Femur (tissue), 1 donor: ENCODE measurements at places on chromosomes 4 and X.

- DNase-seq, result no peak
Measured at GRCh38 chr4:119264743-119265142, 52.2 kb downstream of the USP53 start.

DNA sequence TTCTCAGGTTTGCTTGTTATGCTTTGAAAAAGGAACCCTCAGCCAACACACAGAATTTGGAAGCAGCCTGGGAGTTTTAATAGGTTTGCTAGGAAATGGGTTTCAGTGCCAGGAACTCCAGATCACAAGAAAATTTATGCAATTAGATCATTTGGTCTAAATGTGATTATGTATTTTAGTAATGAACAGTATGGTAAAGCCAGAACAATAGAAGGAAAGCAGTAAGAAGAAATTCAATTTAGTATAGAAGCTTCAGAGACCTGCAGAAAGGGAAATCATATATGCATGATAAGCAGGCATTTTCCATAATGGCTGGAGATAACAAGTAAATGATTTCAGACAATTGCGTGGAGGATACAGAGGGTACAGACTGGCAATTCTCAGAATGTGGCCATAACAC lies 184.7 kb downstream of the KCNIP4 start:
- DNase-seq, result no peak

- DNase-seq, result no peak
Measured at GRCh38 chr4:123244137-123244536, 152.5 kb upstream of the SPRY1 start.

GRCh38 chrX:24479924-24480323 lies 14.8 kb downstream of the PDK3 start:
- DNase-seq, result peak; percentile 28

- no peak for DNase-seq
Measured at GRCh38 chr4:61462451-61463326, 262.6 kb downstream of the ADGRL3 start.

GRCh38 chrX:25015486-25016360 lies at the start of gene ARX:
Gene ARX, minus strand, starts transcription at chrX:25015965. Its CDS starts 228 bp downstream, at chrX:25015737.
- DNase-seq, result peak; percentile 79

- no peak for DNase-seq
Measured at GRCh38 chrX:124249345-124249744, 83.1 kb upstream of the TEX13D start.

- no peak for DNase-seq
Measured at GRCh38 chr4:175412161-175412560, 399.9 kb downstream of the GPM6A start.

- DNase-seq, result no peak
Measured at GRCh38 chrX:129655547-129656249, 942 bp upstream of the APLN start.

- peak; percentile 89 for DNase-seq
Measured at GRCh38 chrX:153476666-153477363, 6.4 kb upstream of the HAUS7 start.

GRCh38 chr4:26326791-26327190 lies 6.0 kb downstream of the RBPJ start:
- no peak for DNase-seq

DNA sequence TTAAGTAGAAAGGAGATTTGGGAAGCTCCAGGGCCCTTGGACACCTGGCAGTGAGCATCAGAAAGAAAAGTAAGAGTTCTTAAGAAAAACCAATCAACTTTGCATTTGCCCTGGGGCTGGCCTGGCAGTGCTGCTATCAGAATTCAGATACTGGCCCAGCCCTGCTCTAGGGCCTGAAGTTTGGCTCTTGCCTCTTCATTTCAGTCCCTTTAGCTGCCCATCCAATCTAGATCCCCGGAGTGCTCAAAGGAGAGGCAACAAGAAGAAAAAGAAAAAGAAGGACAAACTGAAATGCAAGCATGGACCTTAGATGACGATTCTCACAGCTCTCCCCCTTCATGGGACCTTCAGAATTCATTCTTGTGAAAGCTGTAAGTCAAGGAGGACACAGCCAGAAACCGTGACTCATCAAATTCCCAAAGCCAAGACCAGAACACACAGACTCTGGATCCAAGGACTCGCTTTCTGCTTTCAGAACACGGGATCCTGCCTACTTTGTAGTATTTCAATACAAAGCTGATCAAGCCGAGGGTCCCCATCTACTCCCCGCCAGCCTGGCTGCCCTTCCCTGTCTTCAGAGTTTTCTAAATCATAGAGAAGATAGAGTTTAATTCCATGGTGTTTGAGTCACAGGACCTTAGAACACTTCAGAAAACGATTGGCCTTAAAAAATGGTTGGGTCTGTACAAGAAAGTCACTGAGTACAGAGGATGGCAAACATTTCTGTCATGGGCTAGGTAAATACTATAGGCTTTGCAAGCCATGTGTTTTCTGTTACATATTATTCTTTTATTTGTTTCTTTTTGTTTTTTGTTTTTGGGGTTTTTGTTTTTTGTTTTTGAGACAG lies 103.7 kb downstream of the RBM47 start:
- peak; percentile 32 for DNase-seq

GRCh38 chrX:151384807-151385206 lies 12.2 kb upstream of the VMA21 start:
- DNase-seq, result peak; percentile 64

GRCh38 chr4:141028024-141028529 lies 105.2 kb downstream of the RNF150 start:
- no peak for DNase-seq

GRCh38 chr4:120977435-120977997 lies 55.0 kb upstream of the PRDM5 start:
- no peak for DNase-seq

DNA sequence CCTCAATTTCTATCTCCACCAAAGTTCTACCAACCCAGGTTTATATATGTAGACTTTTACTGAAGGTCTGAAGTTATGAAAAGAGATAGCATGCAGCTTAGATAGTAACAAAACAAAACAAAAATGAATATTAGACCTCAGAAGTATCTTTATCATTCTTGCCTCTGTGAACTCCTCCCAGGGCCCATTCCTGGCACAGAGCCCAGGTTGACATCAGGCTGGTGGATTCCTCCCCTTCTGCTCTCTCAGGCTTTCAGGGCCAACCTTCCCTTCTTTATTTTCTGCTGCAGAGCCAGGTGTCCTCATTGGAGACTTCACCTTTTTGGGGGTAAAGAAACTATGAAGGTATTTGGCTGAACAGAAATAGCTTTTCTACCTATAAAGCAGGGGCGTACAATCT lies 112.8 kb upstream of the PITX2 start:
- DNase-seq, result no peak

GRCh38 chr4:103994059-103994458 lies 274.3 kb upstream of the TACR3 start:
- DNase-seq, result no peak

- no peak for DNase-seq
Measured at GRCh38 chr4:83231620-83232076, 53.0 kb downstream of the COQ2 start.

- DNase-seq, result no peak
Measured at GRCh38 chr4:173682609-173683008, 152.6 kb upstream of the HAND2 start.

DNA sequence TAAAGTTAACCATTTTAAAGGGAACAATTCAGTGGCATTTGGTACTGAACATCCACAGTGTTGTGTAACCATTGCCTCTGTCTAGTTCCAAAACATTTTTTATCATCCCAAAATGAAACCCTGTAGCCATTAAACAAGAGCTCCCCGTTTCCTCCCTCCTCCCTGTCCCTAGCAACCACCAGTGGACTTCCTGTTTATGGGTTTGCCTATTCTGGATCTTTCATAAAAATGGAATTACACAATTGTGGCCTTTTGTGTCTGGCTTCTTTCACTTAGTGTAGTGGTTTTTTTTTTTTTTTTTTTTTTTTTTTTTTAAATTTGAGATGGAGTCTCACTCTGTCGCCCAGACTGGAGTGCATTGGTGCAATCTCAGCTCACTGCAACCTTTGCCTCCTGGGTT lies 11.6 kb downstream of the RBMX2 start:
- no peak for DNase-seq

DNA sequence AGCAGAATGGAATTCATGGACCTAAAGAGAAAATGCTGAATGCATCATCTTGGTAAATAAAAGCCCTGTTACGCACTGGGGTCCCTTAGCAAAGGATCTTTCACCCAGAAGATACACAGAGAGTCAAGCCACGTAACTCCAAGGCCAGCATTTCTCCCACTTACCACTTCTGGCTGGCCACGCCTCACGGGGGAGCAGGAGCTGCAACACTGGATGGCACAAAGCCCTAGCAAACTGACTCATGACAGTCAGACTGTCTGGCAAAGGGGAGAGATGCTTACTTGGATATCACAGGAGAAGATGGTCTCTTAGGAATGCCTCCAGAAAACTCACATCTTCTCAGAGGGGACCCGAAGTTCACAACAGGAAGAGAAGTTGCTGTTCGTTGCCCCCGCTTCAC lies 51.4 kb upstream of the BCLAF3 start:
- no peak for DNase-seq

DNA sequence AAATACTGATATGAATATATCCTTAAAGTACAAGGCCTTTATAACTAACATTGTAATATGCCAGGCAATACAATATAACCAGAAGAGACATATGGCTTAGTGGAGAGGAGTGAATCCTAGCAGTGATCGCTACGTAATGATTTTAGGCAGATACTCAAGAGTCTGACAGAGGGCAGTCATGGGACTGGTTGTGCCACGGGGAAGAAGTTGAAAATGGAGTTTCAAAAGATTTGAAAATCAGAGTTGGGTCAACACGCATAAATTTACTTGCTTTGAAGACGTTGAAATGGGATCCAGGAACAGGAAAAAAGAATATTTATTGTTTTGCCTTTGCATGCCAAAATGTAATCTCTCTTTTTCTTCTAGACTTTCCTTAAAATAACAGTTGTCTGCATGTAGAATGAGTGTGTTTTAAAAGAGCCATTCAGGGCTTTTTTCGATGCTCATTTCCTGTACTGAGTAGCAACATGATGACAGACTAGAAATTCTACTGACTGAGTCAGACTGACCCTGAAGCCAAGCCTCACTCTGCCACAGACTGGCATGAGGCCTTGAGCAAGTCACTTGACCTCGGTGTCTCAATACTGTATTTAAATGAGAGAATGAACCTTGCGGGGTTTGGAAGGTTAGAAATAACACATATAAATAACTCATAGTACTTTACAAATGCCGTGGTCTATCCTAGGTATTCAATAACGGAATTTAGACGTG lies 8.1 kb upstream of the SMS start:
- DNase-seq, result no peak

- no peak for DNase-seq
Measured at GRCh38 chr4:39631700-39632079, 7.0 kb downstream of the SMIM14 start.

DNA sequence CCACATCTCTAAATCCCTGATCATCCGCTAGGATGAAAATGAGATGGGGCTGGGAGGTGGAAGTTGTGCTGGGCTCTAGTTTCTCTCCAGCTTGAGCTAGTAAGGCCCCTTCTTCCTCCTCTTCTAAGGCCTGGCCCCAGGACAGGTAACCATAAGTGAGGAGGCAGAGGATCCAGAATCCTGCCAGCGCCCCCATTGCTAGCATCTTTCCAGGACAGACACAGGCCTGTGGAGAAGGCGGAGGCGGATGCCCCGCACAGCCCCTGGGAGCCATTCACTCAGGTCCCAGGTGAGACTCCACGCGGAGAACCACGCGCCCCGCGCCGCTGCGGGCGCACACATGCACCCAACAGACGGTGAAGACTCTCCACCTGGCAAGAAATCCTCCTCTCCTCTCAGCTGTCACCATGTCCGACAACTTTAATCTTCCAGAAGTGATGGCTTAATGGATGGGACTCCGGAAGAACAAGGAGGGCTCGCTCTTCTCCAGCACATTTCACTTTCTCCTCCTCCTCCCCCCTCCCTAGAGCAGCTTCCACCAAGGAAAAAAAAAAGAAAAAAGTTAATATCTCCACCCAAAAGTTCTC lies 793 bp downstream of the ARSJ start:
- DNase-seq, result peak; percentile 34

DNA sequence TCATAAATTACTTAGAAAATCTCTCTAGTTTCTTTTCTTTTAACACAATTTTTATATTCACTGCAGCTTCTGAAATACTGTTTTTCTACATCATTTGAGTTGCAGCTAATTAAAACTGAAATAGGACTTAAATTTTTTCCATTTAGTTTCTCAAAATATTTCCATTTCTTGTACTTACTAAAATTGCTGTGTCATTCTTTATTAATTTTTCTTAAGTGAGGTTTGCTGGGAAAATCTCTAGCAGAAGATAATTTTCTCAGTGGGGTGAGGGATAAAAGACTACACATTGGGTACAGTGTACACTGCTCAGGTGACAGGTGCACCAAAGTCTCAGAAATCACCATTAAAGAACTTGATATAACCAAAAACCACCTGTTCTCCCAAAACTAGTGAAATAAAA lies 57.7 kb downstream of the RNF150 start:
- no peak for DNase-seq

DNA sequence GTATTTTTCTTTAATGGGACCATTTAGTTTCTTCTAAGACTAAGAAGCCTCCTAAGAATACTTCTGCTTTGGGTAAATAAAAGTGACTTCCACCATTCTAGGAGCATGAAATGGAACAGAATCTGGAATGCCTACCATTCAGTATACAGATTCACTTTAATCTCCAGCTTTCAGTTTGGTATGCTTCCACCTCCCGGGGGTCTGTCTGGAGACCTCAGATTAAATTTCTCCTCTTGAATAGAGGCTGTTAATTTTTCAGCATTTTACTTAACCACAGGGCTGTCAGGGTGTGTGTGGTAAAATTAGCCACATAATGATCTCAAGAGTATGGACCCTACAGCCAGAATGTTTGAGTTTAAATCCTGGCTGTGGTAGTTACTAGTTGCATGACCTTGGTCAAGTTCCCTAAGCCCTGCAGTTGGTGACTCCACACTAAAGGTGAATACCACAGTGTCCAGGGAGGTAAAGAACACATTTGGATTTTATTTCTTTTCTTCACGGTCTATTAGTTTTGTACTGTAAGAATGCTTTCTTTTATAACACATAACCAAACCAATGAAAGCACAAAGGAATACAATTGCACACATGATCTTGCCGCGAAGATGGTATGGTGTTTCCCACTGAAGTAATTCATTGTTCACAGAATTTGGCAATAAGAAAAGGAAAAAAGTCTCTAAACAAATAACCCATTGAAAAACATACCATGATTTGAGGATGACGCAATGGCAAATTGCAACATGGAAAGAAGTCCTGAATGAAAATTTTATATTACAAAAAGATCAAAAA lies 37.3 kb upstream of the TRIM2 start:
- no peak for DNase-seq

GRCh38 chr4:10879411-10880110 lies 195.0 kb upstream of the CLNK start:
- DNase-seq, result no peak

DNA sequence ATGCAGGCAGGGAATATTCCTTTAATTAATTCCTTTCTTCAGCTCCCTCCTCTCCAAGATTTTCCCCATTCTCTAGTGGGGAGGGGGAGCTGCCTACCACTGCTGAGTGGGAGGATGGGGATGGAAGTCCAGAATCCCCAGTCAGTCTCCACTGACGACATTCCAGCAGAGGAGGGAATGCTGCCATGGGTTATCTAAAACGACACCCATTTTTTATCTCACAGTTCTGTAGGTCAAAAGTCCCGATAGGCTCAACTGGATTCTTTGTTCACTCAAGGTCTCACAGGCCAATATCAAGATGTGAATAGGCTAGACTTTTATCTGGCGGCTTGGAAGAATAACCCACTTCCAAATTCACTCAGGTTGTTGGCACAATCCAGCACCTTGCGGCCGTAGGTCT lies 64.4 kb downstream of the SH3KBP1 start:
- no peak for DNase-seq

- peak; percentile 57 for DNase-seq
Measured at GRCh38 chr4:176277162-176277904, 8.3 kb upstream of the ASB5 start.

GRCh38 chrX:136162827-136163570 lies 15.7 kb downstream of the FHL1 start:
- peak; percentile 32 for DNase-seq

GRCh38 chr4:183757060-183757459 lies 98.0 kb downstream of the TRAPPC11 start:
- DNase-seq, result peak; percentile 32
